NCI-H2171 (cell line): ENCODE measurements at places on chromosomes 1 and 21.

- peak; percentile 93 for DNase-seq
Measured at GRCh38 chr1:28369371-28370238, at the start of gene PHACTR4. TSS of gene PHACTR4 (plus strand) at chr1:28369740. CDS start at chr1:28407448, 37,708 bp downstream.

DNA sequence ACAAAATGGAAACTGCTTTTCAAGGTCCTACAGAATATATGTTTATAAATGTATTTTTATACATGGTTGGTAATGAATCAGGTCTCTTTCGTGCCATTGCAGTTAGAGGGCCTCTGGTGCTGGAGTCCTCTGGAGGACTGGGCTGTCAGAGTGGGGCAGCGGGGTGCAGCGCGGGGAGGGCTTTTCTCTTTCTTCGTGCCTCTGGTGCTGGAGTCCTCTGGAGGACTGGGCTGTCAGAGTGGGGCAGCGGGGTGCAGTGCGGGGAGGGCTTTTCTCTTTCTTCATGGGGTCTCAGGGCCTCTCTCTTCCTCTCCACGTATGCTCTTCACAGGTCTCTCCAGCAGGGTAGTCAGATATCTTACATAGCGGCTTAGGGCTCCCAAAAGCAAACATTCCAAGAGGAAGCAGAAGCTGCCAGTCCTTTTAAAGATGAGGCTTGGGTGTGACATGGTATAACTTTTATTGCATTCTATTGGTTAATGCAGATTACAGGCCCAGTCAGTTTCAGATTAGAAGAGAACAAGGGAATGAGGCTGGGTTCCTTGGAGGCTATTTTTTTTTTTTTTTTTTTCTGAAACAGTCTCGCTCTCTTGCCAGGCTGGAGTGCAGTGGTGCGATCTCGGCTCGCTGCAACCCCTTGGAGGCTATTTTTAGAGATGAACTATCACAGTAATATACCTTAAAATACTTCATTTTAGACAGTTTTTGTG is 13.1 kb downstream of the SDCCAG8 start:
- no peak for DNase-seq

DNA sequence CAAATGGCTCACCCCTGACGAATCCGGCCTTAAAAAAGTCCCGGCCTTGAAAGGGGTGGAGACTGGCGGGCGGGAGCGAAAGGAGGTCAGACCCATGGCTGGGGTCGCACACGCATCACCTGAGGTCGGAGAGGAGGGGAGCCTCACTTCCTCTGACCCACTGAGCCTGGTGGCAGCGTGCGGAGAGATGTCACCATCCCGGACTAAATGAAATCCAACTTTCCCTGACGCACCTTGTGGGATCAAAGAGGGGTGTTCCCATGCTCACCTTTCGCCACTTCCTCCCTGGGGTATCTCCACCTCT is 709 bp upstream of the SLC41A1 start:
- peak; percentile 21 for DNase-seq

- no peak for DNase-seq
Measured at GRCh38 chr21:28247454-28248020, 745.1 kb downstream of the LTN1 start.

DNA sequence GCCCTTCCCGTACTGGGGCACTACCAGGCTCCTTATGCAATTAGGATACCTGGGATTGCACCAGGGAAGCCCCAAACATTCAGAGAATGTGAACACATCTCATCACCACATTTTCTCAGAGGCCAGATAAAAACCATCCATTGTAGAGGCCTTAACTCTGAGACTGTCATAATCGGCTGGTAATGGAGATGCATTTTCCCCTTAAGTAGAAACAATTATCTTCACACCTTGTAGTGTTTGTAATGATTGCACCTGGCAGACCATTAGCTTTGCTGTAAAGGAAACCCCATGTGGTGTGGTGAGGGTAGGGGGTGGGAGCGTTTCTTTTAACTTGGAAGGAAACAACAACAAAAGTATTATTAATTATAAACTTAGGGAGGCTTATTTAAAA is 90.0 kb upstream of the TLR5 start:
- DNase-seq = no peak

DNA sequence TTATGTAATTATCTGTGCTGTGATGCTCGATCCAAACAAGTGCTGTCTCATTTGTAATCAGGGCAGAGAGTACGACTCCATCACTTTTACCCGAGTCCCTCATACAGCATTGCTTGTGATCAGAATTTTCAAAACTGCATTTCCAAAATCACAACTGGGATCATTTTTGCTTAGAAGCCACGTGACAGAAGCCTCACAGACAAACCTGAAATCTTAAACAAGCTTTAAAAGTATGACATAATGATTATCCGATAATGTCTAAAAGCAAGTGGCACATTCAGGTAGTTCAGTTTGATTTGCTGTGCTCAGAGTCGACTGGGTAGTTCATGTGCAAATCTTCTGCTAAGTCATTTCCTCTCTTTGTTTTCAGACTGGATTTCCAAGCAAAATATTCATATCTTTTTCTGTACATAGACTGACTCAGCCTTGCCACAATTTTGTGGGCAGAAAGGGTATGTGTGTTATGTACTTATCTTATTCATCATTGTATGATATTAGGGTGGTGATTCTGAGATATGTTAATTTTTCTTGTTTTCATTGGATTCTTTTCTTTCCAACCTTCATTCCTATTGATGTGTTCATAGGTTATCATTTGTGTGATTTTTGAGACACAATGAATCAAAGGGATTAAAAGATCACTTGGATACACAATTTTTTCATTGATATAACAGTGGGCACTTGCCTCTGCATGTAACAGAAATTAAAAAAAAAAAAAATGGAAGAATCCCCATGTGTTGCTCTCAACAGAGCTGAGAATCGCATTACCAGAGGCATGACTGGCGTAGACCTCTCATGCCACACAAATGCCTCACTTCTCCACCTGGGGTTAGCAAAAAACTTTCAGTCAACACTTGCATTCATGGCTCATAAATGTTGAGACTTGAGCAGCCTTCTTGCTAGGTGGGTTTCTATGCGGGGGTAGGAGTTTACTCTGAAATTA is 355.7 kb downstream of the LTN1 start:
- no peak for DNase-seq

GRCh38 chr1:235434001-235434400 is 66.8 kb downstream of the TBCE start:
- no peak for DNase-seq

GRCh38 chr1:202968895-202969295 is 1.8 kb upstream of the CYB5R1 start:
- DNase-seq = peak; percentile 3

DNA sequence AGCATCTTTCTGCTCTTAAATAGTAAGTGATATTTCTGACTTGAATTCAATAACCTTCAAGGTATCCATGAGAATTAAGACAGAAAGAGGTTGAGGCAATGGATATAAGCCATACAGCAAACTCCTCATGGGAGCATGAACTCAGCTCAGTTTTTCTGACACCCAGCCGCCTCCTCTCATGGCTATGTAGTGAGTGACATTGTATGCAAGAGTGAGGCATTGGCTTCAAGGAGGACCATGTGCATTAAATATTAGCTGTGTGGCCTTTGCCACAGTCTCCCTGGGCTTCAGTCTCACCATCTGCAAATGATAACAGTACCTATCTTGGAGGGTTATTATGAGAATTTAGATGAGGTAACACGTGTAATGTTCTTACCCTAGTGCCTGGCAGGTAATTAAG is 23.4 kb downstream of the NIBAN1 start:
- no peak for DNase-seq

- no peak for DNase-seq
Measured at GRCh38 chr1:119827010-119827409, 15.8 kb upstream of the REG4 start.

- DNase-seq = no peak
Measured at GRCh38 chr21:29144736-29145353, 14.4 kb downstream of the MAP3K7CL start.

- DNase-seq = no peak
Measured at GRCh38 chr21:34093083-34093482, 19.7 kb downstream of the MRPS6 start.

GRCh38 chr1:202982715-202983430 is 15.8 kb upstream of the CYB5R1 start:
- no peak for DNase-seq

GRCh38 chr1:244388961-244389360 is 62.7 kb downstream of the ADSS2 start:
- DNase-seq = no peak

GRCh38 chr1:1137256-1138045 is 21.6 kb upstream of the C1orf159 start:
- no peak for DNase-seq

DNA sequence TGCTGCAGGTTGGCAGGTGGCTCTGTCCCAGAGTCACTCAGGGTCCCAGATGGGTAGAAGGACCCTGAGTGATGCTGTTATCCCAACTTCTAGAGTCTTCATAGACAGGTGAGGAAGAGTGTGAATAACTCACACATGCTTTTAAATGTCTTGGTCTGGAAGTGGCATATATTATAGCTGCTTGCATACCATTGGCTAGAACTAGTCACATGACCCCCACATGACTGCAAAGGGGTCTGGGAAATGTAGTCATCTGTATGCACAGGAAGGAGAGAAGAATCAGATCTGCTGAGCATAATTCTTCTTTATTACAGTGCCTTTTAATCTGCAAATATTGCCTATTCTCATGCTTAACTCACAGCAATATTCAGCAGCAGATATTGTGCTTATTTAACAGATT is 28.2 kb upstream of the KLHDC7A start:
- peak; percentile 17 for DNase-seq

DNA sequence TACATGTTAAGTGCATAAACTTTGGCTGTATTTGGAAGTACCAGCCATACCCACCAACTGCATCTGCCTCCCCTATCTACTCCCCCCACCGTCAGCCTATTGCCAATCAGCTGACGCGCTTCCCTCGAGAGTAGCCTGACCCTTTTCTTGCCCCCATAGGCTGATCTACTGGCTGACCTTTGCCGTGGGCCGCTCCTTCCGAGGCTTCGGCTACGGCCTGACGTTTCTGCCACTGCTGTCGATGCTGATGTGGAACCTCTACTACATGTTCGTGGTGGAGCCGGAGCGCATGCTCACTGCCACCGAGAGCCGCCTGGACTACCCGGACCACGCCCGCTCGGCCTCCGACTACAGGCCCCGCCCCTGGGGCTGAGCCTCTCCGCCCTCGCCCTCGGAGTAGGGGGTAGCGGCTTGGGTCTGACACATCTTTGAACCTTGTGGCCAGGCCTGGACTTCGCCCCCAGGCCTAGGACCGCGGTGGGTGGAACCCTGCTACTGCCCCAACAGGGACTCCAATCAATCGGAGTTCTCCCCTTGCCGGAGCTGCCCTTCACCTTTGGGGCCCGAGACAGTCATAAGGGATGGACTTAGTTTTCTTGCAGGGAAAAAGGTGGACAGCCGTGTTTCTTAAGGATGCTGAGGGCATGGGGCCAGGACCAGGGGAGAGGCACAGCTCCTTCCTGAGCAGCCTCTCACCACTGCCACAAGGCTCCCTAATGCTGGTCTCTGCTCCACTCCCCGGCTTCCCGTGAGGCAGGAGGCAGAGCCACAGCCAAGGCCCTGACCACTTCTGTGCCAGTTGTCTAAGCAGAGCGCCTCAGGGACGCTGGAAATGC is 4.0 kb downstream of the GLMP start:
- no peak for DNase-seq

DNA sequence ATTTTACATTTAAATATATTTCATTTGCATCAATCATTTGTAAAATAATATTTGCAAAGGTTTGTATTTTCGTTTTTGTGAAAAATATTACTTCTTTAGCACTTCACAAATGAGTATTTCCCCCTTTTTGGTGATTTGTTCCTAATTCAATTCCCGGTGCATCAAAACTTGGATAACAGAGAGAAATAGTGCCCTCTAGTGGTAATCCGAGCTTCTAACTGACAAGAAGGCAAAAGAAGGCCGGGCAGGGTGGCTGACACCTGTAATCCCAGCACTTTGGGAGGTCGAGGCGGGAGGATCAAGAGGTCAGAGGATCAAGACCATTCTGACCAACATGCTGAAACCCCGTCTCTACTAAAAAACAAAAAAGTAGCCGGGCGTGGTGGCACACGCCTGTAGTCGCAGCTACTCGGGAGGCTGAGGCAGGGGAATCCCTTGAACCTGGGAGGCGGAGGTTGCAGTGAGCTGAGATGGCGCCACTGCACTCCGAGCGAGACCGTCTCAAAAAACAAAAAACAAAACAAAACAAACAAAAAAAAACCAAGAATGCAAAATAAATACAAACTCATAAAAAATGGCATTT is 137.7 kb downstream of the COL11A1 start:
- peak; percentile 40 for DNase-seq

DNA sequence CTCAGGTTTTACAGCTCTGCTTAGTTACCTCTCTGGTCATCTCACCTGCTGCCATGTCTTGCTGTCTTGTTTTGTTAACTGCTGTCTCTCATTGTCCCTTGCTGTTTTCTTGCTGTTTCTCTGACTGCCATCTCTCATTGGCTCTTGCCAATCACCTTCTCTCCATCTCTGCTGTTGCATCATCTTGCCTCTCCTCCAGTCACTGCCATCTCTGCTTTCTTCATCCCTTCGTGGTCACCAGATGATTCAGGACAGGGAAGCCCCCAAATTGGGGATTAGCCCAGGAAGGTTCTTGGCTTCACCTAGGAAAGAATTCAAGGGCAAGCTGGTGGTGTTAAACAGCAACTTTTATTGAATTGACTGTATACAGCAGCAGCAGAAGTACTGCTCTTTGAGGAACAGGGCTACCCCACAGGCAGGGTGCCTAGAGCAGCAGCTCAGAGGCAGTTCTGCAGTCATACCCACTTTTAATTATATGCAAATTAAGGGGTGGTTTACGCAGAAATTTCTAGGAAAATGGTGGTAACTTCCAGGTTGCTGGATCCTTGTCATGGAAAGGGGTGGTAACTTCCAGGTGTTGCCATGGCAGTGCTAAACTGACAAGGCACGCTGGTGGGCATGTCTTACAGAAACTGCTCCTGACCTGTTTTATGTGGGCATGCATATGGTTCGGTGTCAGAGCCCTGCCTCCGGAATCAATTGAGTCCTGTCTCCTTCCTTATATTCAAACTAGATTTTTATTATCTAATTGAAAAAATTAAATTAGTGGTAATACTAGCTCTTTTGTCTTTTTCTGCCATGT is 33.4 kb downstream of the SUCO start:
- no peak for DNase-seq

- DNase-seq = no peak
Measured at GRCh38 chr1:160795951-160796383, at the start of gene LY9. TSS of gene LY9 (plus strand) at chr1:160796174. CDS start at chr1:160796188, 14 bp downstream.

DNA sequence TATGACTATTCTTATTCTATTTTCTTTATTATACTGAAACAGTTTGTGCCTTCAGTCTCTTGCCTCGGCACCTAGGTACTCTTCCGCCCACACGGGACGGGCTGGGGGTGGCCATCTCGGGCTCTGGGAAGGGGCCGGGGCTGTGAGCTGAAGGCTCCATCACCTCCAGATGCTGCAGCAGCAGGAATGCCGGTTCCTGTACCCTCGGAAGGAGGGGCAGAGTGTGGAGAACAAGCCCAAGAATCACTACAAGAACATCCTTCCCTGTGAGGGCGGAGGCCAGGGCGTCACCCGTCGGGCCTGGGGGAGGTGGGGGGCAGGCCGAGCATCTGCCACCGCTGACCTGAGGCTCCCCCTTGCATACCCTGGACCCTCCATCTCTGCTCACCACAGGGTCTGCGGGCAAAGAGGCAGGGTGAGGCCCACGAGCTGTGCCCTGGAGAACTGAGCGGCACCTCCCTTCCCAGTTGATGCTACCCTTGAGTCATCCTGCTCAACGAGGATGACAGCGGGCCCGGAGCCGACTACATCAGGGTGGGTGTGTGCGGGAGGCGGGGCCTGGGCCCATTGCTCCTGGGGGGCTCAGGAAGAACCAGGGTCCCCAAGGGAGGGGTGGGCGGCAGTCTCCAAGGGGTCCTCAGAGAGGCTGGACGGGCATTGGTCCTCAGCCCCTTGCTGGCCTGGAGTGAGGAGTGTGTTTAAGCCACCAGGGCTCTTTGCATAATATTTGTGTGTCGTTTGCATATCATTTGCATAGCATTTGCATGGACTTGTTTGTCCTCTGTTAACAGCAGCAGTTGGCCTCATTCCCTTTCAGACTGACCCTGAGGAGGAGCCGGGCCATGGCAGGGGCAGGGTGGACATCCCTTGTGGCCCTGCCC is 7.5 kb downstream of the RNF223 start:
- DNase-seq = no peak
